ENCODE measurements at places on chromosomes 5 and 9.
A peak's percentile ranks its signal among the peaks of the same experiment; 100 is the strongest.

- DNase-seq = no peak
Measured at GRCh38 chr5:540071-540905, 16.0 kb upstream of the SLC9A3 start.

DNA sequence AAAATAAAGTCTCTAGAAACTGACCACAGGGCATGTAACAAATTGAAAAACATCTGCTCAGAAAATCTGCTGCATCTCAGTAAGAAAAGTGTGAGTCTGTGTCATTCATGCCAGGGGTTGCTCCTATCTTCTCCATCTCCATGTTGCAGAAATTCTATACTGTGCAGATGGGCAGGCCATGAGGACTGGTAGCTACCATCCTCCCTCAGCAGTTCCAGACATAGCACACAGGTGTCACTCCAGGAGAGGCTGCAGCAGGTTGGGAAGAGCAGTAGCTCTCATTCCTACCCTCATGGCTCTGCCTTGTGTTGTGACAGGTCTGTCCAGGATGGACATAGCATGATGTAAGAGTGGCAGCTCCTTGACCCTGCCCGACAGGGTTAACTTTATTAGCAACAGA lies 173.4 kb downstream of the NDUFS4 start:
- DNase-seq = no peak

DNA sequence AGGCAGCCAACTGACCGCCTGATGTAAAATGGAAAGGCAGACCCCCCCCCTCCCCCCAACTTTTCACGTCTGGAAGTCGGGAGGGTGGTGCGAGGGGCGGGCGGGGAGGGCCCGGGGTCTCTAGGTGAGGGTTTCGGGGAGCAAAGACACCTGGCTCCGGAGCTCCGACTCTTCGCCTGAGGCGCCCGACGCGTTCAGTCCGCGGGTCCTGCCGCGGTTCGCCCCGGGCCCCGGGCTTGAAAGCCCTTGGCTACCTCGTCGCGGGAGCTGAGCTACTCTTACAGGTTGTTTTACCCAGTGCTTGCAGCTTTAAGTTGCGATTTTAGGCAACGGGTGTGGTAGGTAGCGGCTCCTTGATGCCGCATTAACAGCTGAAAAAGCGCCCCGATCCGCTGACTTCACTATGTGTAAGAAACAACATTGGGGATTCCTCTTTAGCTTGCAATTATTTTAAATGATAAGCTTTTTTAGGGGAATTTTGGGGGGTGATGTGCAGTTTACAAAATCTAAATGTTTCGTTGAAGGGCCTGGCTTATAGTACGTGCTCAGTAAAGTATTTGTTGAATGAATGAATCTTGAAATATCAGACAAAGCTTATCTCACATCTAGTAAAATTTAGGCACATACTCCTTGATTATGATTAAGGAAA lies 722 bp downstream of the CDC42SE2 start:
- DNase-seq = peak; percentile 53

GRCh38 chr9:81389569-81389993 lies 299.8 kb downstream of the TLE1 start:
- no peak for DNase-seq

DNA sequence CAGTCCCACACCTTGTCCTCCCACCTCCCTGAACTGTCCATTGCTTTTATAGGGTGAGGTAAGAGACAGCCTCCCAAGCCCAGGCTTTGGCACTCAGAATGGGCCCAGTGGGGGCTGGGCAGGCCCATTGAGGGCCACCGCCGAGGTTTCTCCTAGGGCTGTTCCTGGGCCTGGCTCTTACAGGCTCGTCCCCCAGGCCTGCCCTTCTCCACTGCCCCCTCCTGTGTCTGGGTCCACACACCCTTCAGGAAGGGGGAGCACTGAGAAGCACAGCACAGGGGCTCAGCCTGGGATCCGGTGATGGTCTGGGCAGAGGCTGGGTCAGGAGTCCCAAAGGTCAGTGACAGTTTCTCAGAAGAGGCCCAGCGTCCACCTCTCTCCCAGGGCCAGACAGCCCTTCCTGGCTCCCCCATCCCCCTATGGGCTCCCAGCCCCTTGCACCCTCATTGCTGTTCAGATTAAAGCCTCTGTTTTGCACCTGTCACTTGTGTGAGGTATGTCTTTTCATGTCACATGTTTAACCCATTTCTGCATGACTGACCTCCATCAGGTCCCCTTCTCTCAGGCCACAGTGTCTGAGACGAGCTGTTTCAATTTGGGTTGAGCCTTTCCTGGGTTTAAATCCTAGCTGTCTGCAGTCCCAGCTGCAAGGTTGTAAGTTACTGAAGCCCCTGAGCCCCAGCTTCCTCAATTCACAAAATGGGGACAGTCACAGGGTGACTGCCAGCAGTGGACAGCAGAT lies 29.4 kb downstream of the IER5L start:
- no peak for DNase-seq

DNA sequence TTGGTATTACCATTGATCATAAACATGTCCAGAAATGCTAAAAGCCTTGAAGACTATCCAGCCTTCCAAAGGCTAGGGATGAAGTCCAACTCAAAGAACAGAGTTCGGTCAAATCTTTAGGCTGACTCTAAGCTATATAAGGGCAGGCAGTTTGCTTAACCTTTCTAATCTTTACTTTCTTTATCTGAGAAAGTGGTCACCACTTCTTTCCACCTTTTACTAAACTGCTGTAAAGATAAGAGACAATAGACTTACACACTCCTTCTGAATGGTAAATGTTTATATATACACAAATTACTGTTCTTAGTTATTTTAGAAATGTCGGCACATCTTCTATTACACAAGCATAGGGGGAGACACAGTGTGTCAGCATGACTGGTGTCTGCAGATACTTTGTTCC lies 100.4 kb downstream of the NREP start:
- DNase-seq = no peak

DNA sequence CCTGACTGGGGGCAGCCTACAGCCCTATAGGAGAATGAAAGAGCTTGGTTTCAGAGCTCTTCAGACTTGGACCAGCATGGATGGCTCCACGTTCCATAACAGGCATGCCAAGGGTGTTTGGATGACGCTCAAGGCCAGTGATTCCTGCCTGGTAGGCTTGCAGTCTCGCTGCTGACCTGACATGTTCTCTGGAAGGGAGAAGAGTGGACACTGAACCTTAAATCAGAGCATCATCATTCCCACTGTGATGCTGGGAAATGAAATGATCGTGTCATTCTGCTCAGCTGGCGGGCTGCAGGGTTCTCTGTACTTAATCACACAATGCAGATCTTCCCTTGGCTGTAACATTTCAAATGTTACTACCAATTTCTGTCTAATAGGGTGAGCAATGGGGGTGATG lies 57.0 kb downstream of the CFAP90 start:
- DNase-seq = no peak
